ENCODE measurements at places on chromosomes 3 and 15.

DNA sequence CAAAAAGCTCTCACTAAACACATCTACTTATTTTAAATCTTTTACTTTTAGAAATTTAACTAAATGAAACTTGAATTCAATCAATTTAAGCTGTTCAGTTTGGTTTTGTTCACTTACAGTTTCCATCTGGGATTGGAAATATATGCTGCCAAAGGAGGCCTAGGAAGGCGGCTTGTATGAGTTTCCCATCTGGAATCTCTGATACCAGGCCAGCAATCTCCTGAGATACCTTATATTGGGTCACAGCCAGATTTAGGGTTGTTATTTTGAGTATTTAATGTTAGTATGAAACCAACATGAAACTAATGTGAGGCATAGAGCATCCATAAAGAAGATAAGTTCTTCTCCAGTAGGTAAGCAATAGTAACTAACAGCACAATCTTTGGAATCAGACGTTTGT is 94.6 kb downstream of the GMNC start:
- no peak for DNase-seq

- no peak for DNase-seq
These were observed 29.1 kb upstream of the MANF start for GRCh38 chr3:51355891-51356578.

DNA sequence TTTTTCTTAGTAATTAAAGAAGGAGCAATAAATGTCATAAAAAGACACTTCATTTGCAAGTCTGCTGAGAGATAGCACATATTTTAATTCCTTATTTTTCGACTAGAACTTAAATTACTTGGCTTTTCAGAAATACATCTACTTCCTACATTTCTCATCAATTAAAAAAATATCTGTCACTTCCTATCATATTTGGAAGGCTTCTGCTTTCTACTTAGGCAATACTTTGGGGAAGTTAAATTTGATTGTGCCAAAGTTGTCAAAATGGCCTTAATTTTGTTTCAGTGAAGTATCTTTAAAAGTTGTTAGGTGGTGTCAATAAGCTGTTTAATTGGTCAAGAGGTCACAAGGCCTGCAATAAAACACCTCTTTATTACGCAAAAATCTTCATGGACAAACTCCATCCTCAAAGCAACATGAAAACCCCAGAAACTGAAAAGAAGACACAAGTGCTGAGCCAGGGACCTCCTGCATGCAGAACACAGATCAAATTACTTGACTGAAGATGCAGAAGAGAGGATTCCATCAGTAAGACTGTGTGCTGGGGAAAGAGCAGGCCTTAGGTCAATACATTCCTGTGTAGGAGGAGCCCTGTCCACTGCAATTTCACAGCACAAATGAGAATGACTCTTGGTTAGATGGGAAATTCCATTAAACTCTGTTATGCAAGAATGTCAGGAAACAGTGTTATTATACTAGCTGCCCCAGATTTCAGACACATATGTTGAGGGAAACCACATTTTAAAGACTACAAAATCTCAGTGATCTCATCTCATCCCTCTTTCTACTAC is 48.0 kb upstream of the FSTL1 start:
- DNase-seq = no peak

DNA sequence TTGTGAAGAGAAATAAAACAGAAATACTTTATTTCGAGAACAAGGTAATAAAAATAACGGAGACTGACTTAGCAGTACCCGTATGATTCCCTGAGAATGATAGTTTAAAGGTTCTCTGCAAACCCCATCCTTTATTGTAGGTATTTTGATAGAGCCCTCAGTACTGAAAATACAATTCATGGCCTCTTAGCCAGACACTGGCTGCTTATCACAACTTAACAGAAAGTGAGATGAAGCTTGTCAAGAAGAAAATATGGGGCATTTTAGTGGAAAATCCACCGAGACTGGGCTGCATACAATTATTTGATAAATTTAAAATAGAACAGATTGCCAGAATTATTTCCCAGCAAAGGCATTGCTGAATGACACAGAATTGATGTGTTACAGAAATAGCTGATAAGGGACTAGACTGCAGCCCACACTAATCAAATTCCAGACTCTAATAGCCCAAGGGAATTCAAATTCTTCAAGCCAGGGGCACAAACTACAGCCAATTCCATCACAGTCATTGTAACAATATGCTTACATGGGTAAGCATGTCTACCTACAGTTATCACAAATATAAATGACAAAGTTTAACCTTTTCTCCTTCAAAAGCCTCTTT is 521.9 kb downstream of the PLOD2 start:
- DNase-seq = no peak

GRCh38 chr15:59124261-59124660 is 19.3 kb downstream of the CCNB2 start:
- no peak for DNase-seq

GRCh38 chr3:21216598-21216997 is 534.4 kb downstream of the ZNF385D start:
- DNase-seq = peak; percentile 5

GRCh38 chr15:31932576-31932975 is 97.7 kb upstream of the CHRNA7 start:
- DNase-seq = no peak

GRCh38 chr15:45205192-45205591 is 17.4 kb upstream of the SHF start:
- DNase-seq = peak; percentile 79

- no peak for DNase-seq
These were observed 88.4 kb upstream of the ATP11B start for GRCh38 chr3:182704926-182705325.

DNA sequence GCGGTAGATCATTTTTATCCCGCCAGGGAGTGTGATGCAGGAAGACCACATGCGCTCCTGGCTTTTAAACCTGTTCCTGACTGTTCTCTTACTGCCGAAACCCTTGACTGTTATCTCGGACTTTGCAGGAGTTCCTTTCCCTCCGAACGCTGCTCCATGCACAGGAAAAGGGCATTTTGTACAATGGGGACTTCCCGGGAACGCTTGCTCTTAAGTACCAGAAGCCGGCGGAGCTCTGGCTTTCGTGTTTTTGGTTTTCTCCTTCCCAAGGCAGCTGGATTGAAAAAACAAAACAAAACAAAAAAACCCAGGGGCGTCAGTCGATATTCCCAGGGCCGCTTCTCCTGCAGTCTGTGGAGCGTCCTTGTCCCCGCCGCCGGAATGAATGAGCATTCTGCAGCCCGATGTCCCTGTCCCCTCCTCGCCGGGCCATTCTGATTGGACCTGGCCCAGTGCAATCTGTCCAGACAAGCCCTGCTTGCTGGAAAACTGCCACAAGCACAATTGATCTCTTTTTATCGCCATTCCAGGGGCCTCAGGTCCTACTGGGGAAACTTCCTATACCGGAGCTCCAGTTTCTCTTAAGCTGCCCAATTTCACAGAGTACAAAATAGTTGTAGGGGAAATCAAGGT is 44.8 kb downstream of the SLC6A1 start:
- DNase-seq = no peak

DNA sequence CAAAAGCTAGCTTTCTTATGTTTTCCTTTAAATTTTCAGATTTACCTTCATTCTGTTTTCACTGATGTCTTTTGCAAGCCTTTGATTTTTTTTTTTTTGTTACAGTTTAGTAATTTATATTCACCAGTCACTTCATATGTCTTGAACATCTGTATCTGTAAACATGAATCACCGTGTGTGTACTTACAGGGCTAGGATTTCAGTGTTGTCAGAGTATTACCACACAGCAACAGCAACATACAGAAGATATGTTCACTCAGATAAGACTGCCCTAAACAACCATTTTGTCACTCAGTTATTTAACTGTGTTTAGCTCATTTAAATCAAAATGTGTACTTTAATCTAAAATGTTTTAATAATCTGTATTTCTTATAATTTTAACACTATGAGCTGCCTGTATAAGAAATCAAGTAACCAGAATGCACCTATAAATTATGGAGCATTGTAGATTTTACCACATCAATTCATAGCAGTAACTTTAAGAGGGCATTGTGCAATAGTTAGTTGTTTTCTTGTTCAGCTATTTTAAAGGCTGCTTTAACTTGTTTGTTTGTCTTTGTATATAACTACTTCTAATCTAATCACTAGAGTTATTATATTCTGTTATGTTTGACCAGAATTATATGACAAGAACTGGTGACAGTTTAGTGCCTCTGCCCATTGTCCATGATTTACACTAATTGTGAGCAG is 50.4 kb downstream of the GHSR start:
- no peak for DNase-seq

DNA sequence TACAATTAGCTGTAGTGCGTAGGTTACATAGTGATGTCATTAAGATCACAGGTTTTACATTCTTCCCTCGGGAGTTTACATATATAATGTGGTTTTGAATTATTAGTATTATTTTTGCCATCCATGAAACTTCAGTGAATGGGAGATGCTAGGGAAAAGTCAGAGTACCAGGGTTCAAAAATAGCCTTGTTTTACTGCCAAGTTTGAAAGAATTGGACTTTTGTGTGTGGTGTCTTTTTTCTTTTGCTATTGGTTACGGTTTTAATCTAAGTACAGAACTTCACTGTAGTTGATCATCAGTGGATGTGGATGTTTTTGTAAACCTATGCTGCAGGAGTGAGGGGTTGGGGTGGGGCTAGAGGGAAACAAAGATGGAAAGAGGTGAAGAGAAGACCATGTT is 20.7 kb downstream of the SLC25A26 start:
- DNase-seq = no peak

- no peak for DNase-seq
These were observed 6.4 kb upstream of the SLC51B start for GRCh38 chr15:65038836-65039235.

DNA sequence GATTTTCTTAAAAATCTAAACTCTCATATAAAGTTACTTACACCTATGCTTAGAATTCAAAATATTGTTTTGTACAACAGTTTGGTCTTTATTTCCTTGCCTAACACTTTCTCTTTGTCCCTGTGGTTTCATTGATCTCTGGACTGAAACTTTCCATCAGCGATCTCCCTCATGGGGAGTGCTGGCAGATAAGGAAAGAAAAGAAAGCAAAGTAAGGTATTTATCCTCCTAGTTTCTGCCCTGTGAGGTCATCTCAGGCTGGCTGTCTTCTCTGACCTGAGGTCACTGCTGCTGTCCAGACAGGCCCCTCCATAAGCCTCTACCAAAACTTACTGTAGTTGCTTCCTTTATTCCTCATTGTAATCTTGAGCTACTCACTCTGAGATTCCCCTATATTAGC is 57.9 kb upstream of the EPHA6 start:
- DNase-seq = no peak

DNA sequence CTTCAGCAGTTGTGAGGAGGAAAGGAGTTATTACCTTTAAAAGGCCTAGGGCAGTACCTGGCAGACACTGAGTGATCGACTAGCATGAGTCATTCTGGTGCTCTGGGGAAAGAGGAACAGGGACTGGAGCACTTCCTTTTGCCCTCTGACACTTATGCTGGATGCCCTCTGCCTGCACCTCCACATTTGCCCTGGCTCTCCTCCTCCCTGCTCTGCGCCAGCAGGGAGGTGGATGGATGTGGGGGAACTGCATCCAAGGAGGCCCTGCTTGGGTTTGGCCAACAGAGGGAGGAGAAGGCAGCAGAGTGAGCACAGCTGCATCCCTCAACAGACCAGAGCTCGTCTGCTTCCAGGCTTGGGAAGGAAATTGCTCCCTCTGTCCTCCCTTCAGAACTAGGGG is 75.0 kb downstream of the SEMA5B start:
- peak; percentile 33 for DNase-seq

DNA sequence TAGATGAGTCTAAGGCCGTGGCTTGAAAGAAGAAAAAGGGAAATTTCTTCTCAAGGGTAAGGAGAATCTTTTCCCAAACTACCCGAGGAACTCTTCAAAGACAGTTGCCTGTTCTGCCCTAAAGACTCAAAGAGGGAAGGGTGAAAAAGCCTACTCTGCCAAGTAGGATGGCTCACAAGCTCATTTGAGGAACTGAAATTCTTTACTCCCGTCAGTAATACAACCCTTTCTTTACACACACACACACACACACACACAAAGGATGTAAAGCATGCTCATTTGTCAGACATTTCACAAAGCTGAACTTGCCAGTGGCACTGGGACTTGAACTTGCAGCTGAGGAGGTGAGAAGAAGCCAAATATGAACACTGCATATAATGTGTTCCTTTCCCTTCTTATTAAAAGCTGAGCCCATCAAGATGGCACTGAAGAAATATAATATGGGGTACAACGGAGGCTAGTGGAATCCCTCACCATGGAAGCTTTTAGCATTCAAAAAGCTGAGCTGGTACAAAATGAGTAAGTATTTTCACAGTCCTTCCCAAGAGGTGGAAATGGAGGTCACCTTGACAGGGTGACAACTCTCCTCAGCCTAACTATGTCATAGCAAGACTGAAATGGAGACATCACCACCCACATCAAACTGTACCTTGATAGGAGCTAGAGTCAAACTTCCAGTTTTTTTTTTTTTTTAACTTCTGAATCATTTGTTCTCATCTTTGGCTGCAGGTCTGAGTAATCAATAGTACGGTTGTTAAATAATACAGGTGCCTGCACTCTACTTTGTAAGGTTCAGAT is 57.6 kb downstream of the TAFA4 start:
- peak; percentile 28 for DNase-seq

DNA sequence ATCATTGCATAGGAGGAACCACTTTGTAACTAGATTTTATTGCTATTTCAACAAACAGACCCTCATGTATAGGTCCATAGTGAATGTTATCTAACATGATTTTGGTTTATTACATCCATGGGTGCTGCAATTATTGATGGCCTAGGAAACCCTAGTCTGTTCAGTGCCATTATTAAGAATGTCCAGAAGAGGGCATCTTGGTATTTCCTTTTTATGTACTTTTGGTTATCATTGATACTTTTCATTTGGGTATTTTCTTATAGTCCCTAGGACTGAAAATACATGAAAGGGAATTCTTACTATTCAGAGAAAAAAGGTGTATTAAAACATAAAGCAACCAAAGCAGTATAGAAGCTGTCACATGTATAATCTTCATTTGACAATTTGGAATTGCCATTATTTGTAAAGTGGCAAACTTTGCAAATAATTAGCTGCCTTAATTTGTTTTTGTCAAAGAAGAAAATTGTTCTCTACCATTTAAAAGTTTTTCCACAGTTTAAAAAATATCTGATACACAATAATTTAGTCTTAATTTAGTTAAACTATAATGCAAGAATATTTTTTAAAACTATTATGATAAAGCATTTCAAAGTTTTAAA is 48.7 kb downstream of the CNOT10 start:
- DNase-seq = peak; percentile 46

- DNase-seq = no peak
These were observed 532.8 kb upstream of the TBL1XR1 start for GRCh38 chr3:177729956-177730681.

GRCh38 chr3:159825216-159825854 is 163.3 kb upstream of the IL12A start:
- no peak for DNase-seq

DNA sequence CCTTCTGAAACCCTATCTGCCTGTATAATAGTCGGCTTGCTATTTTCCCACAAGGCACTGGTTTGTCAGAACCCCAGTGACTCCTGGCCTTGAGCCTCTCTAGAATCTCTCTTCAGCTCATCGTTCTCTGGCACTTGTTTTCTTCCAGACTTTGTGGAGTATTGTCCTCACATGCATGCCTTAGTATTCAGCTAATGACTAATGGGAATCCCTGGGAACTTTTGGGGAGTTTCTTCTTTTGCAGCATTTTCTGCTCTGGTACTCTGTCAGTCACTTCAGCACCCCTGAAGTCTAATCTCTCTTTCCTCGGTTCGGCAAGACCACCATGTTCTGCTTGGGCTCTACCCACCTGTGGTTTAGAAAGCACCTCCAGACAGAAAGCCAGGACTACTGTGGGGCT is 35.8 kb upstream of the THRB start:
- DNase-seq = no peak

Data from GM12865 (cell line).